ENCODE measurements at places on chromosomes 3 and 15. TPM values are rescaled to one million over a fixed set of nuclear protein-coding genes. Genes with fewer than 3 reads are reported as not detected.

SCN11A gene
- under 0.01 TPM for total RNA-seq

GRCh38 chr15:38696109-38696727 is 131.6 kb upstream of the RASGRP1 start:
- H3K27me3 ChIP-seq, result no peaks in the 10 kb centered on the region
- H3K27ac ChIP-seq, result no peak overlapping the region
- H3K4me3 ChIP-seq, result no peak overlapping the region
- DNase-seq, result peak; percentile 69
- no peaks in the 10 kb centered on the region for H3K36me3 ChIP-seq

DNA sequence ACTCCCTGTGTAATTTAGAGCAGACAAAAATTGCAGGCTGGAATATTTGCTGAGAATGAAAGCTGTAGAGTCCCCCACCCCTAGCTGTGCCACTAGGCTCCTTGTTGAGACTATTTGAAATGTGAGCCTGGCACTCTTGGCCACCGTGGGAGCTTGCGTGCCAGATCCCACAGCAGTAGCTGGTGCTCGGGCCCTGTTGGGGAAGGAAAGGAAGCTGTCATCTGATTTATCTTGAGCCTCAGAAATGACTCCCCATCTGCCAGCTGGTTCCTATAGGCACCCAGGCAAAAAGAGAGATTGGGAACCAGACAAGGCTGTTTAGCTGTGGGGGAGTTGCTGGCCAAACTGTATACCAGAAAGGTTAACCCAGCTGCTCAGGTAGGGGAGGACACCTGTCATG is 23.4 kb upstream of the CLEC3B start:
- no peak overlapping the region for H3K27ac ChIP-seq
- peaks cover 10% of the 10 kb centered on the region for H3K36me3 ChIP-seq
- H3K4me1 ChIP-seq, result no peaks in the 10 kb centered on the region
- no peaks in the 10 kb centered on the region for H3K27me3 ChIP-seq
- no peak overlapping the region for H3K4me3 ChIP-seq

DNA sequence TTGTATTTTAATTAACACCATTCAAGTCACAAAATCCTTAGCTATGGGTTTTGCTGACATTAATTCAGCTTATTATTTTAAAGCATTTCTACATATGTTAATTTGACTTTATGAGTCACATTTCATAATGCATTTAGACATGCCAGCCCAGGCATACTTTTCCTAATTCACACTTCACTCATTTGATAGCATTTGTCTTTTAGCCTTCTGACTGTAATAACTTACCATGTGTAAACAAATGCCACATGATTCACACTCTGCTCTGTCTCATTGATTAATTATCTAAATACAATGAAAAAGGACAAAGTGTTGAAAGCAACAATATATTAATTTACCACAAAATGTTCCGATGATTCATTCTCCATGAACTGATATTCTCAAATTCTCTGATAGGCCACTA is 927.8 kb upstream of the EPHA6 start:
- no peaks in the 10 kb centered on the region for H3K27me3 ChIP-seq
- H3K4me1 ChIP-seq, result no peaks in the 10 kb centered on the region
- no peak overlapping the region for H3K27ac ChIP-seq
- no peak for DNase-seq
- H3K36me3 ChIP-seq, result no peaks in the 10 kb centered on the region

- H3K4me3 ChIP-seq, result no peak overlapping the region
- peaks cover under 1% of the 10 kb centered on the region for H3K36me3 ChIP-seq
- peak; percentile 90 for DNase-seq
- H3K27ac ChIP-seq, result peak overlapping the region; percentile 32
These were observed 53.4 kb upstream of the XRN1 start for GRCh38 chr3:142501004-142501926.

DNA sequence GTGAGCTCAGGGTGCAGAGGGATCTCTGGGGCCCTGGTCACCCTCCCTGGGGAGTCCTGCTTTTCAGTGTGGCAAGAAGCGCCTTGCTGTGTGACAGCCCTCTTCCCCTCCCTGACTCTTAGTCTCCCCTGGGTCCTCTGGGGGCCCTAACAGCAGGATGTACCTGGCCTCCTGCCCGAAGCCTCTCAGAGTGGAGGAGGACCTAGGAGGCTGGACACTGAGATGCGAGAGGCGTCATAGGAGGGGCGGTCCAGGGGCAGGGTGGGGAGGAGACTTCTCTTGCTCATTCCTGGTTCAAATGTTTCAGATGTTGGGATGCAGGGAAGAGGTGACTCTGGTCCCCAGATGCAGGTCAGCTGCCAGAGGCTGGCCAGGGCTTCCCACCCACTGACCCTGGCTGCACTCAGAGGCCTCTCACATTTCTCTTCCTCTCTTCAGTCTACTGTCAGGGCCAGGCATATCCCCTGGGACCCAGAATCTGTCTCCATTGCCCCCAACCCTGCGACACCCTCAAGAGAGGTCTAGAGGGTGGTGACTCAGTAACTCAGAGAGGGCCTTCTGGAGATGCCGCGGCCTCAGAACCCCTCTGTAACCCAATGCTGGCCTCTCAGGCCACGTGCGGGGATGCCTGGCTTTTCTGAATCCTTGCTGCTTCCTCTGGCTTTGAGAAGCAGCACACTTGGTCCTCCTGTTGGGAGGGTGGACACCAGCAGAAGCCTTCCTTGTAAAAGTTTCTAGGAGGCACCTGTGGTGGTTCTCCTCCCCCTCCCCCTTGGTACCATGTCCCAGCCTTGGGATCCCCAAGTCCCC is 25.9 kb downstream of the SNX33 start:
- peaks cover 12% of the 10 kb centered on the region for H3K36me3 ChIP-seq
- H3K4me1 ChIP-seq, result peaks cover 31% of the 10 kb centered on the region
- H3K27ac ChIP-seq, result peak overlapping the region; percentile 83

- no peak overlapping the region for H3K4me3 ChIP-seq
- no peak for DNase-seq
- no peaks in the 10 kb centered on the region for H3K36me3 ChIP-seq
- H3K27me3 ChIP-seq, result no peaks in the 10 kb centered on the region
- H3K27ac ChIP-seq, result no peak overlapping the region
These were observed 324.9 kb upstream of the TGFBR2 start for GRCh38 chr3:30281526-30281925.

DNA sequence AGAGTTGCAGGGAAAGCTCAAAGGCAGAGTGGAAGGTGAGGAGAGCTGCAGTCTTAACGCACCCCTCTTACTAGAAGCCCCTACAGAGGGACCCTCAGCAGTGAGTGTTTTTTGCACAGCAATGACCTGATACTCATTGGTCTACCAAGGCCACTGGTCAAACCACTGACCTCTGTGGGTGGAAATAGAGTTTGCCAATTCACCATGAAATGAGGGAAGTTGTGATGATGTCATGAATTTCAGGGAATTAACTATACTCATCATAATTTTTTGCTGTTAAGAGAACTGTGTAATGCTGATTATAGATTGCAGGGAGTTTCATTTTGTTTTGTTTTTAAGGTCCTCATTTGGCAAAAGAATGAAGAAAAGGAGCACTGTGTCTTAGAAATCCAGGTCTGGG is 101.7 kb upstream of the SMAD3 start:
- H3K4me1 ChIP-seq, result no peaks in the 10 kb centered on the region
- no peak for DNase-seq
- no peak overlapping the region for H3K4me3 ChIP-seq
- H3K27ac ChIP-seq, result no peak overlapping the region
- H3K27me3 ChIP-seq, result no peaks in the 10 kb centered on the region
- no peaks in the 10 kb centered on the region for H3K36me3 ChIP-seq

USP50 gene
- total RNA-seq, result not detected
